ENCODE measurements at places on chromosomes 7 and 10.

DNA sequence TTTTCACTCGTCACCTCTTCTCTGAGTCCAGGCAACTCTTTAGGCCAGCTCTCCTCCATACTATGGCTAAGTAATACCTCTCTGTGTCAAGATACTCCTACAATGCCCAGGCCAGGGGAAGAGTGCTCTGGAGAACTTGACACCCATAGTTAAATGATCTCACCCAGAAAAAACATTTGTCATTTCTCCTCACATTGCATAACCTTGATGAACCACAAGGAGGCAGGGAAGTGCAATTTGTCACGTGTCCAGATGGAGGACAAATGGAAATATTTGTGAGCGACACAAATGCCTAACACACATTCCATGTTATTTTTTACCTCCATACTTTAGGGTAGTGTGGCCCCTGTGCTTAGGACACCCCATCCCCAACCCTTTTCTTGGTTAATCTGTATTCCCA is 78.3 kb downstream of the HTR7 start:
- no peak for DNase-seq

GRCh38 chr10:106370751-106371150 is 793.8 kb downstream of the SORCS1 start:
- no peak for DNase-seq

- DNase-seq = no peak
These were observed 13.1 kb downstream of the TAS2R41 start for GRCh38 chr7:143490717-143491306.

DNA sequence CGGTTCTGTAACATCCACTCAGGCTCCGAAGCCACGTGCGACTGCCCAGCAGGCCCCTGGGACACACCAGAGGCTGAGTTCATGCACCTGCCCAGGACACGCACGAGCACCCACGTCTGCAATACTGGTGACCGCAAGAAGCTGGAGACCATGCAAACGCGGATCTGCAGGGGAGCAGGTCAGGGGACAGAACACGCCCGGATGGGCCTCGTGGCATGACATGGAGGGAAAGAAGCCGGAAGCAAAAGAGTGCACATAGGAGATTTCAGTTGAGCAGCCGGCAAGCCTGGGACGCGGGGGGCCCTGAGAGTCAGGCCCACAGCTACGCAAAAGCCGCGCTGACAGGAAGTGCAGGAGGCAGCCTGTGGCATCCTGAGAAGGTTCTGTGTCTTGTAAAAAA is 73.7 kb downstream of the FOXL3 start:
- no peak for DNase-seq

DNA sequence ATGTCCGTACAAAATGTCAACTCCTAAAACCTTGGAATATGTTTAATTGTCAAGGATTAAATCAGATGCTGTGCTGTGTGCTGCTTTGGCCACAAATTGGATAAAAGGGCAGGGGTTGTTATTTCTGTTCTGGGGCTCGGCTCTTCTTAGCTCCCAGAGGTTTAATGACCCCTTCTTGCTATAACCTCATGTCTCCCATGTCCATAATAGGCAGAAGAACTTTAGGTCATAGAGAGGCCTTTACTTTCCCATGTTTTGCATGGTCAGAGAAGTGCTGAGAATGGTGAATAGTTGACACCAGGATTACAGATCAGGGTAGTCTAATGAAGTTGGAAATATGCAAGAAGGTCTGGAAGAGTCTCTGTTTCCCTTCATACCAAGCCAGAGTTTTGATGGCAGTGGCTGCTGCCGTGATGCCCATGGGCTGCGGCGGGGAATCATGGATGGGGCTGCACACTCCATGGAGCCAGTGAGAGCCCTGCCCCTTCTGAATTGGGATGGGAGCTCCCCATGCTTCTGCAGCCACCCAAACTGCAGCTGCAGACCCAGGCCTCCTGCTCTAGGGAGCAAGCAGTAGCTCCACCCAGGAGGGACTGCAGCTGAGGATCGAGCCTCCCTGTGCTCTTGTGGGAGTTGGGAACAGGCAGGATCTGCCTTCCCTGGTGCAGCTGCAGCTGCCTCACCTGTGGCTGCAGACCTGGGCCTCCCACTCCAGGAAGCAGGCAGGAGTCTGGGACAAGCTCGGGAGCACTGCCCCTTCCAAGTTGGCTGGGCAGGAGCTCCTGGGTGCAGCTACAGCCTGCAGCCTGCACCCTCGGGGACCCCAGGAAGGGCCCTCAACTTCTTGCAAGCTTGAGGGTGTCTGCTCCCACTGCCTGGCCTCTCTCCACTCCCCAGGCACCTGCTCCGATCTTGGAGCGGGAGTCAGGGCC is 23.1 kb upstream of the STEAP4 start:
- DNase-seq = no peak

DNA sequence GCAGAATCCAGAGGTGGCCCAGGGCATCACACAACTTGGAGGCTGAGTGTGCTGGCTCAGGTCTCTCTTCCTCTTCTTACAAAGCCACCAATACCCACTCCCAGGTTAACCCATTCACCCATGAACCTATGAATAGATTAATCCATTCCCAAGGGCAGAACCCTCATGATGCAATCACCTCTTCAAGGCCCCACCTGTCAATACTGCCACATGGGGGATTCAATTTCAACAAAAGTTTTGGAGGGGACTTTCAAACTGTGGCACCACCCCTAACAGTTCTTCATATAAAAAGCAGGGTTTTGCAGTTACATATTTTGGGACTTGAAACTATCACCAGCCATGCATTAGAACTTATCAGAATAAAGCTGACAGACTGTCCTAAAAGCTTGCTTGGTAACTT is 193.6 kb upstream of the RNF32 start:
- DNase-seq = no peak

DNA sequence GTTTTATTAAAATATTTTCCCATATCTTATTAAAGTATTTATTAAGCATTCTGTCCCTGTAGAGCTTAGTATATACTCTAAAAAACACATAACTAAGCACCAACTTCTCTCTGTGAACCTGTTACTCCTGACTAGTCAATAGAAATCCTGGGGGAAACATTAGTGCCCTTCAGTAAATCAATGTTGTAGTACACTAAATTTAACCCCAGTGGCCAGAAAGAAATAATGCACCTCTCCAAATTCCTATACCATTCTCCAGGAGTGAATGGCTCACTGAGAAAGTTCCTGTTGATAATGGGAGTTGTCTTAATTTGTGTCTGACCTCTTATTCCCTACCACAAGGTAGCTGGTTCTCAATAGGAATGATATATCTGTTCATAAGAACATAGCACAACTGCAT is 188.2 kb downstream of the SEMA3D start:
- DNase-seq = no peak

DNA sequence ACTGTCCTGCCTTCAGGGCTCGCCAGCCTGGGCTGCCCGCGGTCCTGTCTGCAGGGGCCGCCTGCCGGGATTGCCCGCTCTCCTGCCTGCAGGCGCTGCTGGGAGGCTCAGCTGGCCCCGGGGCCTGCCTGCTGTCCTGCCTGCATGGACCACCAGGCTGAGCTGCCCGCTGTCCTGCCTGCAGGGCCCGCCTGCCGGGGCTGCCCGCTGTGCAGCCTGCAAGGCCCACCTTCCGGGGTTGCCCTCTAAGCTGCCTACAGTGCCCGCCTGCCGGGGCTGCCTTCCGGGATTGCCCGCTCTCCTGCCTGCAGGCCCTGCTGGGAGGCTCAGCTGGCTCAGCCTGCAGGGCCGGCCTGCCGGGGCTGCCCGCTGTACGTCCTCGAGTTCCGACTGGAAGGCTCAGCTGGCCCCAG is 164.4 kb downstream of the GLRX3 start:
- no peak for DNase-seq

- DNase-seq = no peak
These were observed 144.6 kb upstream of the CSTF2T start for GRCh38 chr10:51843966-51844365.

GRCh38 chr7:102424129-102424551 is 9.2 kb upstream of the ORAI2 start:
- DNase-seq = no peak

Data from COR-L47 (cell line).